CD4-positive, alpha-beta T cell treated with Interleukin-10 for 1 hour (primary cell): ENCODE measurements at places on chromosomes 11 and 22.

DNA sequence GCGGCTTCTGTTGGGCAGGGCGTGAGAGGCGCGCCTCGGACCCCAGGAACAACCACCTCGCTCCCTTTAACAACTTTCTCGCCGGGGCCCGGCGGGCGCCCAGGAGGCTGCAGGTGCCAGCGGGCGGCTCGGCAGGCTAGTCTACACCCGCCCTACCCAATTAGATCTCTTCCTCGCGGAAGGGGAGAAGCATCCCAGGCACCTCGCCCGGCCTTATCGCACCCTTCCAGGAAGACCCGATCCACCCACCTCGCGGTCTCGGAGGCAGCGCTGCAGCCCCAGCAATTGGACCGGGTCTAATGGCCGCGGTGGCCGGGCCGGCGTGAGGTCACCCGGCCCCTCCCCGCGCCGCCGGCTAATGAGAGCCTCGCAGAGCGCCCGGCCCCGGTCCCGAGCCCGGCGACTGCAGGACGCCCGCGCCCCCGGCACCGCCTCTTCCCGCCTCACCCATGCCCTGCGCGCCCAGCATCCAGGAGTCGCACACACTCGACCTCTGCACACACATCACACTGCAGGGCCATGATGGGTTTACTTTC, at the start of gene PLAAT3:
Gene PLAAT3 (minus strand): TSS at position 298 of the 536 bp plus-strand sequence. CDS start 419 bp downstream, outside the sequence.
- peak; percentile 44 for DNase-seq

GRCh38 chr22:26768156-26768515, 110.7 kb downstream of the MIAT start:
- DNase-seq: no peak

GRCh38 chr11:134155946-134156865, 67.6 kb downstream of the NCAPD3 start:
- DNase-seq: no peak

DNA sequence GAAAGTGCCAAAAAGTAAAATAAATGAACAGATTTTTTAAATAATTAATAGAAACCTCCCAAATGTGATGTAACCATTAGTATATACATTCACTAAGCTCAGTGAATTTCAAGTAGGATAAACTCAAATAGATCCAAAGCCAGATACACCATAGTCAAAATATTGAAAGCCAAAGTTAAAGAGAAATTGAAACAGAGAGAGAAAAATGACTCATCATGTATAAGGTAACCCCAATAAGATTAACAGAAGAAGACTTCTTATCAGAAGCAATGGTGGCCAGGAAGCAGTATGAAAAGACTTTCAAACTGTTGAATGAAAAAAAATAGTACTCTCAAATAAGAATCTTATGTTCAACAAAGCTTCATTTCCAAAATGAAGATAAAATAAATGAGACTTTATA, 70.5 kb downstream of the LUZP2 start:
- no peak for DNase-seq

DNA sequence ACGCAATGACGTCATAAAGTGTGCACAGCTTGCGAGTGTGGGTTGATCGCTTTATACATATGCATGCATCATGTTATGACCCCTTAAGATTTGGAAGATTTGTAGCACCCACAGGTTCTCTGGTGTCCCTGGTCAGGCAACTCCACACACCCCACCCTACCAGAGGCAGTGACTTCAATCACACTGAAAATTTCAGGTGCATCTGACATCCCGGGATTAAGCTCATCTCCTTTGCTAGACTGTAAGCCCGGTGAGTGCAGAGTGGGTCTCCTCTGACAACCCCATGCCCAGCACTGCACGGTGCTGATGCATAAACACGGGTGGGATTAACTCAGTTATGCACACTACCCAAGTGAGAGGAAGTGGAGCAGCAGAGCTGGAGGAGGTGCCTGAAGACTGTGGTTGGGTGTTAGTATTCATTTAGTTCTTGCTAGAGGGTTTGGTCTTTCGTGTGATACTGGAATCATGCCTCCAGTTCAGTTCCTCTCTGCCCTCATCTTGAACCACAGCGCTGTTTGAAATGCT, 6.5 kb downstream of the ARSA start:
- peak; percentile 65 for DNase-seq

DNA sequence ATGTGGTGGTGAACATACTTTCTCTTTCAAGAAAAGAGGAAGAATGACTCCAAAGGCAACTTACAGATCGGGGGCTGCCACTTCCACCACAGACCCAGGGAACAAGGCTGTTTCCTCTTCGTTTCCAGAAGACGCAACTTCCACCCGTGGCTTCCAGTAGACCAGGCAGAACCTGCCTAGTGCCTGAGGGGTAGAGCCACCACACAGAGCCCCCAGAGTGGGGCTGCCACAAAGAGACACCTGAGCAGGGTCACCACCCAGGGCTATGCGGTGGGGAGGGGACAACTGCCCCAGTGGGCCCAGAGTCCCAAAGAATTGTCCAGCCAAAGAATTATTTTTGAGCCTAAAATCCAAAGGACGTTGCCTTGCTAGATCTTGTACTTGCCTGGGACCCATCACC, 16.7 kb upstream of the PHF21B start:
- no peak for DNase-seq

GRCh38 chr11:44883277-44883676, 67.4 kb downstream of the TP53I11 start:
- no peak for DNase-seq
